Stomach (tissue), 19 donors: ENCODE measurements at places on chromosomes 3 and 15. TPM values are rescaled to one million over a fixed set of nuclear protein-coding genes. Genes with fewer than 3 reads are reported as not detected.

Gene EPHB1
- not detected for polyA plus RNA-seq

Gene KCNMB3
- polyA plus RNA-seq, result 1.8 TPM

Gene GNAT1
- not detected for polyA plus RNA-seq

Gene ANKRD34C
- polyA plus RNA-seq, result not detected
